ENCODE measurements at places on chromosomes 1 and 21.

- no peak for DNase-seq
Measured at GRCh38 chr1:168795681-168796080, 66.7 kb upstream of the DPT start.

GRCh38 chr1:224897529-224898327 is 31.7 kb upstream of the DNAH14 start:
- no peak for DNase-seq

GRCh38 chr1:179883745-179884138 is 1.7 kb downstream of the TOR1AIP1 start:
- peak; percentile 80 for DNase-seq

- no peak for DNase-seq
Measured at GRCh38 chr1:245241526-245242130, 86.8 kb downstream of the KIF26B start.

- no peak for DNase-seq
Measured at GRCh38 chr1:167638064-167638463, 8.0 kb downstream of the RCSD1 start.

GRCh38 chr1:91968334-91968733 is 19.1 kb downstream of the BRDT start:
- DNase-seq = no peak

DNA sequence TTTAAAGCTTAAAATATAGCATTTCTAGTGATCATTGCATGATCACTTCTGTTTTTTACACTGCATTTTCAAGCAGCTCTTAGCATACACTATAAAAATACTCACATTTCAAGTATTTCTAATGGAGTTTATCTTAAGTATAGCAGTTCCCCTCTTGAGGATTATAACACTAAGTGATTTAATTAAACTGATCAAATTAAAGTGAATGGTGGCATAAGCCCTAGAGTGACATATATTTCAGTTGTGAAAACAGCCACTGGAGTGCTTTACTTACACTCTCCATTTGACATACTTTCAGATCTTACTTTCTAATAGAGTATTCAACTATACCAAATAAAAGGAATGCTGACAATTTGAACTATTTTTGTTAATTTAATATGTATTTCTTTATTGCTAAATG is 623.3 kb upstream of the TMPRSS15 start:
- no peak for DNase-seq

Measured in activated CD4-positive, alpha-beta T cell treated with anti-CD3 and anti-CD28 coated beads, Interleukin-2, amount 50 U/mL, for 16 hours (primary cell).